Stimulated activated CD8-positive, alpha-beta memory T cell treated with anti-CD3 and anti-CD28 coated beads, Interleukin-4, amount 100 ng/mL, for 1 hour (primary cell): ENCODE measurements at places on chromosomes 7 and 10.

GRCh38 chr10:5945190-5945509, 32.2 kb downstream of the IL15RA start:
- no peak for DNase-seq

DNA sequence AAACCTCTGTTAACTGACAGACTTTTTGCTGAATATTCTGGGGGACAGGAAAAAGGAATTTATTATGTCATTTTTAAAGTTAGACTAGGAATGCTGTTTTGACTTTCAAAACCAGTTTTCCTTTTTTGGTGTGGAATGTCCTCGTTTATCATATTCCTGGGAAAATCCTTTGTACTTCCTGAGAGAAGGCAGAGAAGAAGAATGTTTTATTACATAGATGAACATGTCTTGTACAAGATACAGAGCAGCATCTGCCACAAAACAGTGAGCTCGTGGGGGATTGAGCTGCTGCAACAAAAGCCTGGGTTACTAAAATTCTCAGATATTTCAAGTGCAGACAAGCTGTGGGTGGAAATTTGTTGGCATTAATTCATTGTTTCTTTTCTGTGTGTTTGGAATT, 20.2 kb downstream of the MCU start:
- DNase-seq = no peak

GRCh38 chr10:63424576-63424975, 41.2 kb downstream of the JMJD1C start:
- DNase-seq = no peak

- DNase-seq = no peak
Observed at GRCh38 chr7:11587814-11588213, 244.2 kb downstream of the THSD7A start.

DNA sequence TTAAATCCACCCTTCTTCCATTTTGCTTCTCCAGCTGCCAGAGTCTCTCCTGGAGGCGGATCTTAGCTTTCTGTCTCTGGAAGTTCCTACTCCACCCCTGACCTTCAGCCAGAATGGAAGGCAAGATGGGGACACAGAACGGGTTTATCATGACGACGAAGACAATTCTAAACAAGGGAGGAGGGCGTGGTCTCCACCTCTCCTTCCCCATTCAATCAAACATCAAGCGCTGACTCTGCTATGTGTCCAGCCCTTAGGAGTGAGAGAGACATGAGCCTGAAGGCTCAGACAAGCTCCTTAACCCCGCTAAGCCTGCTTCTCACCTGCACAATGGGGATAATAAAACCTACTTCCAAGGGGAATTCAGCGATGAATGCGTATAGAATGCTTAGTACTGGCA, 3.1 kb downstream of the CYP17A1 start:
- no peak for DNase-seq

DNA sequence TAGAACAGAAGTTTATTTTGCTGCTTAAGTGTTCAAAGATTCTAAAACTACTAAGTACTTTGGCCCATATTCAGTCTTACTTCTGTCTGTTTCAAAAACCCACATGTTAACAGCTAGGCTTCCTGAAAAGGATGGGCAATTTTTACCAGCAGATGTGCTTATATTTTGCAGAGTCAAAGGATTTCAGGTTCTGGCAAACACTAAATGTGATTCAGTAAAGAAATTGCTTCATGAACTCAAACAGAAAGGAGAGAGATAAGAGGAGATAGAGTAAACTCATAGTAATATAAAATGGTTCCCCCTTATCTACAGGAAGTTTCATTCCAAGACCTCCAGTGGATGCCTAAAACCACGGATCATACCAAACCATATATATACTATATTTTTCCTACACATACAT, 248.5 kb downstream of the AGMO start:
- no peak for DNase-seq

GRCh38 chr10:118286051-118286838, 55.9 kb downstream of the FAM204A start:
- no peak for DNase-seq
